Cerebellum (tissue), 4 donors: ENCODE measurements at places on chromosomes 6 and 20. TPM values are rescaled to one million over a fixed set of nuclear protein-coding genes. Genes with fewer than 3 reads are reported as not detected.

GRCh38 chr20:33015114-33015484 is 7.6 kb downstream of the BPIFB2 start:
- no peak for DNase-seq

DNA sequence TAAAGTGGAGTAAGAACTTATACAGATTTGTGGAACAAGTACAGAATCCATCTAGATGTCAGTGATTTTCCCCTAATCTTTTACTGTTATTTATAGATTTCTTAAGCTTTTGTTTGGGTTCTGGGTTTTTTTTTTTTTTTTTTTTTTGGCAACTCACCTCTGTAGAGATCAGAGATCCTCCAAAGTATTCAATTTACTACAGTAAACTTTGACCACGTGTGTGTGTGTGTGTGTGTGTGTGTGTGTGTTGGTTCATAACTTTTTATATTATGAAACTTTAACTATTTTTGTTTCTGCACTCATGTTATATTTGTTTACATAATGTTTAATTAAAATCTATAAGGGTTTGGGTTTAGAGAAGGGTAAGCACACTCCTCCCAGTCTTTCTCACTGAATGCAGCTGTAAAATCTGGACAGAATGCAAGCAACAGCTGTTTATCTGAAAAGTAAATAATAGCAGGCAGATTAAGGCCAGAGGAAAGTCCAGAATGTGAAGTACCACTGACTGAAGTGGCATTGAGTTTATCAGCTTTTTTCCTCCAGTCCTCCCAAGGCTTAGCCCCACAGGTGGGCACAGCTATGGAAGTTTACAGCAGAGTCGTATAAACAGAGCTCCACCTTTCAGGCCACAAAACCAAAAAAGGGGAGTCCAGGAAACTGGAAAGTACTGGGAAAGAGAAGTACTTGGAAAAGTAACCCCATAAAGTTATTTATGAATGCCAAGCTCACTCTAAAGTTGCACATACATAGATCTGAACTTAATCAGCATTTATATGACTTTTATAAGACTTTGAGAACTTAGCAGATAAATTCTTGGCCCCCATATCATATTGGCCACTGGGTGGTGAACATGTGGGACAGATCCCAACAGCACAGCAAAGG is 43.0 kb upstream of the CD2AP start:
- DNase-seq = no peak

Gene AAR2
- total RNA-seq = 17.0 TPM

Gene PRDM13
- total RNA-seq = 4.7 TPM

Gene TP53INP2
- total RNA-seq = 5.6 TPM
